ENCODE measurements at places on chromosomes 1 and 21.

DNA sequence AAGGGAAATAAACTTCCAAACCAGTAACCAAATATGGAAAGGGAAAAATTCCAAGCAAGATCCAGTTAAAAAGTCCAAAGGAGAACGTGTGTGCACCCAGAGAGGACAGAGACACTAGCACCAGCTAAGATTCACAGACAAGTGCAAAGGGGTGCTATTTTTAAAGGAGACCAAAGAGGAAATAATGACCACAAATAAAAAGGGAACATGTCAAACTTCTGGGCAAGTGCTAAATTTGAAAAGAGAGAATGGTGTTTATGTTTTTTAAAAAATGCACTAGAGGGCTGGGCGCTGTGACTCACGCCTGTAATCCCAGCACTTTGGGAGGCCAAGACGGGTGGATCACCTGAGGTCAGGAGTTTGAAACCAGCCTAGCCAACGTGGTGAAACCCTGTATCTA lies 8.6 kb downstream of the JAM2 start:
- DNase-seq: no peak

DNA sequence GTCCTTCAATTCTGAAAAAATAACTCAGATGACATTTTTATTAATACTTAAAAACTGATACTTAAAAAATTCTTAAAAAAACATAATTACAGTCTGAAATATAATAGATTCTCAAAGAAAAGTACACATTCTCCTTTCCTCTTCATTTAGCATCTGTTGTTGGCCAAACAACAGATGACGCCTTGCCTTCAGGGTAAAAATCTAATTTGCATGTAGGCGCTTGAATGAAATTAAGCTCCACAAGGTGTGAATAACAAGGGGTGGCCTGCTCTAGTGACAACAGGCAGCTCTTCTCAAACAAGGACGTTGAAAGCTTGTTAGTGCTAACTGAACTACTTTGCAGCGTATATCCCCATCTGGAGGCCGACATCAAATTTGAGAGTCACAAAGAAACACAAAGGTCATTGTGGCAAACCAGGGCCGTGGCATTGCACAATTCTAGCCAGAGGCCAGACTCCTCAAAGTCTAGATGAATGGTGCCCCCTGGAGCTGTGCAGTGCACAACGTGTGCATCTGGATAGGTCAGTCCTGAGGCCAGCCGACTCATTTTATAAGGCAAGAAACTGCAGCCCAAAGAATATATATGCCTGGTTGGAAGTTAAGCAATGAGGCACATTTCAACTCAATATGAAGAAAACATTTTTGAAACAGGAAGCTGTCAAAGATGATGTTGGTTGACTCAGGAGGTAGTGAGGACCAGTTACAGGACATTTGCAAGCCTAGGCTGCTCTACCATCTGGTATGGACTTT lies 459.2 kb upstream of the RUNX1 start:
- no peak for DNase-seq

DNA sequence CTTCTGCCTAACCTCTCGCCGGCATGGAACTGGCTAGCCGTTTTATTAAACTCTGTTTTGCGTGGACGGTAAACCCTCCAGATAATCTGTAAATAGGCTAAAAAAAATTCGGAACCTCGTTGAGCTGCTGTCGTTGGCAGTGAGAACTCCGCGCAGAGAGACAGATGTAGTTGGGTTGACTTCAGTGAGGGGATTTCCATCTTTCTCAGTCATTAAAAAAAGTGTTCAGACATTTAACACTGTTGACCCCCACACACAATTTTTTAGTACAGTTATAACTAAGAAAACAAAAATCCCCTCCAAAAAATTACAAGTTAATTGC lies 464 bp downstream of the PARK7 start:
- peak; percentile 20 for DNase-seq

DNA sequence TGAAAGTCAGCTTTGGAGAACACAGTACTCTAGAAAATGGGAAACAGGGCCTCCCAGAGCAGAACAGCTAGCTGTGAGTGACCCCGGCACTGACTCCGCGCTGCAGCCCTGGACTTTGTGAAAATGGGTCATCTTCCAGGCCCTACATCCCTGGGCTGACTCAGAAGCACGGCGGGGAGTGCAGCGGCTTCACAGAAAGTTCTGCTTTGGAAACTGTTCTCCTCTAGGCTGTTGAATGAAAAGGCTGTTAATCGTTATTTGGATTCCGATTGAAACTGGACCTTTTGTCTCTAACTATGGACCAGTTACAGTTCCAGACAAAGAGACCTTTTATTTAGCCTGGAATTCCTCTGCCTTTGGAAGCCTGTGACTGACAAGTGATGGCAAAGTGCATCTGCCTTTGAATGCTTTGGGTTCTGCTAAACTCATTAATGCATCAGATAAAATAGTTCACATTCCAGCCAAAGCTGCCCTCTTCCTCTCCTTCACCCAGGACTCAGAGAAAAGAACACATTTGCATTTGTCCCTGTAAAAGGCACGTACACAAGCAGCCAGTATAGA lies 144.9 kb upstream of the HOOK1 start:
- no peak for DNase-seq

DNA sequence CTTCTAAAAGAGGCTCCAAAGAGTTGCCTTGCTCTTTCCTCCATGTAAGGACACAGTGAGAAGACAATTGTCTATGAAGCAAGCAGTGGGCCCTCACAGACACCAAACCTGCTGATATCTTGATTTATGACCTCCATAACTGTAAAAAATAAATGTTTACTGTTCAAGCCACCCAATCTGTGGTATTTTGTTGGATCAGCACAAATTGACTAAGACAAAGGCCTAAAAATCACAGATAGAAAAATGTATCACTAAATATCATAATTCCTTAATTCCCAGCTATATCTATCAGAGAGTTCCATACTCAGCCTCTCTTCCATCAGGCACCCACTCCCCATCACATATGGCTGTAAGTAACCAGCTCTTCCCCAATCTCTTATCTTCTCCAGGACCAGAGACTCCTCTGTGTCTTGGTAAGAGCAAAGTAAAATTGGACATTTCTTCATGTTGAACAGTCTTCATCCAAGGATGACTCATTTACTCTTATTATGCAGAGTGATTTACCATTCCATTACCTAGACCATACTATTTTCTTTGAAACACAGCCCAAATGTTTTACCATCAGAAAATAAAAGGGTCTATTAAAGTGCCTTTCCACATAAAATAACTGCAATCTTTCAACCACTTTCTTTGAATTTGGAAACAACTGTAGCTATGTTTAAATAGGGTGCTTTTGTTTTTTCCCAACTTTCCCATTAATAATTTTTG lies 503.6 kb downstream of the MRPL39 start:
- DNase-seq: no peak

DNA sequence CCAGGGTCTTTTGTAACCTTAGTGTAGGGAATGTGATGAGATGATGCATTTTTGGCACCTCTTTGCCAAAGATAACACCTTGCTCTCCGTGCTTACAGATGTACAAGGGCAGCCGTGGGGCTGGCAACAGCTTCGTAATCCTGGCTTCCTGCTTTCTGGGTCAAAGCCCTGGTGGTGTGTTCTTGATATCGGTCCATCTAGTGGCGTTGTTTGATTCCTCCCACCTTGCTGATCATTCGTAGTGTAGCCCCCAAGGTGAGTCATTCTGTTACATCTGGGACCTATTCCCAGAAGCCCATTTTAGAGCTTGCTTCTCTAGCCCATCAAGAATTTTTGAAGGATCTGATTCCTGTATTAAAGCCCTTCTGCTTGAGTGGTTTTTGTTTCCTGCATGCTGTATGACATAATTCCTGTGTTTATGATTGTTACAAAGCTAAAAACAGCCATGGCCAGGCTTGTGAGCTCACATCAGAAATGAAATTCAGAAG lies 7.0 kb upstream of the CCT8 start:
- no peak for DNase-seq

- no peak for DNase-seq
These were observed 121.2 kb upstream of the KCNJ6 start for GRCh38 chr21:38037416-38037815.

GRCh38 chr1:105891308-105891707 lies 1165.2 kb upstream of the PRMT6 start:
- DNase-seq: no peak

DNA sequence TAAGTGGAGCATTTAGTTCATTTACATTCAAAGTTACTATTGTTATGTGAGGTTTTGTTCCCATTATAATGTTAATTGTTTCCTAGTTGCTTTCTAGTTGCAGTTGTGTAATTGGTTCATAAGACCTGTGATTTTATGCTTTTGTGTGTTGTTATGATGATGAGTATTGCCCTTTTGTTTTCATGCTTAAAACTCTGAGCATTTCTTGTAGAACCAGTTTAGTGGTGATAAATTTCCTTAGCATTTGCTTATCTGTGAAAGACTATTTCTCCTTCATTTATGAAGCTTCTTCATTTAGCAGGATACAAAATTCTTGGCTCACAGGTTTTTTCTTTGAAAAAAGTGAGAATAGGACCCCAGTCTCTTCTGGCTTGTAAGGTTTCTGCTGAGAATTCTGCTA lies 274.8 kb upstream of the SPAG17 start:
- no peak for DNase-seq

GRCh38 chr1:201781437-201781836 lies 47.5 kb upstream of the IPO9 start:
- no peak for DNase-seq

DNA sequence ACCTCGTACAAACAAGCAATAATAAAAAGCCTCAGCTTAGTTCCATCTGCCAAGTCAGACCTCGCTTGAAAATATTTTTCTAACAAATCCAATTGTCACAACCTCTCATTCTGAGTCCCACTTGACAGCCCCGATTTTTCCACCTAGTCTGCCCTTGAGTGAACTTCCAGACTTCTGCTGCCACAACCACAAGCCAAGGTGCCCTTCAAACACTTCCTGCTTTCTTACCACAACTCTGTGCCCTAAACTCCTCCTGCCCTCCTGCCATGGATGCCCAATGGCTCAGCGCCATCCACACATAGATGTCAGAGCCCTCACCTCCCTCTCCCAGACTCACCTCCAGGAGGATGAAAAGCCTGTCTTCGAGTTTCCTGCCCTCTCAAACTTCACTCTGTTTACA lies 3.9 kb downstream of the TMPRSS2 start:
- DNase-seq: no peak

DNA sequence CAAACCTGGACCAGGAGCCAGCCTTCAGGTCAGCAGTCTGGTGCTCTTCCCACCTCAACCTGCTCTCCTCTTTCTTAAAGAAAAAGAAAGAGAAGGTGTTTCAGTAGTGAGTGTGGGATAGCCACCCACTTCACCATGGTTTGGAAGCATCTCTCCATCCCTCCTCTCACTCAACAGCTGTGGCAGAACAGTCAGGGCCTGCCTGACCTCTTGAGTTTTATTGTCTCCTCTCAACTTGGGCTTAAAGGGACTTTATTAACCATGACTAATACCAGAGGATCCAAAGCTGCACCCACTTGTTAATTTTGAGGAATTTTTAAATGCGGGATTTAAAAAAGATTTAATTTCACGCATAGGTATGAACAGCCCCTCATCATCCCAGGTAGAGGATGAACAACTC lies 570 bp upstream of the VASH2 start:
- DNase-seq: no peak

DNA sequence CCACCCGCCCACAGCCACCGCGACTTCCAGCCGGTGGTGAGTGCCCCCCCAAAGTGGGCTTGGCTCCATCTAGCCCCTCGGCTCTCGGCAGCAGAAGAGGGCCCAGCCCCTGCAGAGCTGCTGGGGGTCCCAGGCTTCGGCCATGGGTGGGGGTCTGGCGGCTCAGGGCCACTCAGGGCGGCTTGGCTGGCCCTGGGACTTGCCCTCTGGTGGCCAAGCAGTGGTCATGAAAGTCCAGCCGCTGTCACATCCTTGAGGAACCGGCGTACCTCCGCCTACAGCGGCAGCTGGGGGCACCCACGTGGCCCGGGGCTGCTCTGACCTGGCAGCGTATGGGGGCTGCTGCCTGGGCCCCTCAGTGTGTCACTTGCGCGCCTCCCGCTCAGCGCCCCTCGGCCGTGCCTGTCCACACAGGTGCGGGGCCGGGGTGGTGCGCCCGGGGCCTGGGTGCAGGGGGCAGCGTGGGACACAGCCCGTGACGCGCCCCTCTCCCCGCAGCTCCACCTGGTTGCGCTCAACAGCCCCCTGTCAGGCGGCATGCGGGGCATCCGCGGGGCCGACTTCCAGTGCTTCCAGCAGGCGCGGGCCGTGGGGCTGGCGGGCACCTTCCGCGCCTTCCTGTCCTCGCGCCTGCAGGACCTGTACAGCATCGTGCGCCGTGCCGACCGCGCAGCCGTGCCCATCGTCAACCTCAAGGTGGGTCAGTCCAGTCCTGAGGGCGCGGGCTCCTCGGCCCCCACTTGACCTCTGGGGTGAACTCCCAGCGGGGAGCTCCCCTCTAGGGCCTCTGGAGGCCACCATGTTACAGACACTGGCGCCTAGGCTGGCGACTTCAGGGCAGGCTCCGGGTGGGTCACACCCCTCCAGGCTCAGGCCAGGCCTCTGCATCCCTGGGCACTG lies 32.4 kb downstream of the SLC19A1 start:
- no peak for DNase-seq

GRCh38 chr1:63142001-63142400 lies 180.4 kb upstream of the FOXD3 start:
- DNase-seq: no peak

- no peak for DNase-seq
These were observed 37.7 kb upstream of the GPR37L1 start for GRCh38 chr1:202084791-202085681.

DNA sequence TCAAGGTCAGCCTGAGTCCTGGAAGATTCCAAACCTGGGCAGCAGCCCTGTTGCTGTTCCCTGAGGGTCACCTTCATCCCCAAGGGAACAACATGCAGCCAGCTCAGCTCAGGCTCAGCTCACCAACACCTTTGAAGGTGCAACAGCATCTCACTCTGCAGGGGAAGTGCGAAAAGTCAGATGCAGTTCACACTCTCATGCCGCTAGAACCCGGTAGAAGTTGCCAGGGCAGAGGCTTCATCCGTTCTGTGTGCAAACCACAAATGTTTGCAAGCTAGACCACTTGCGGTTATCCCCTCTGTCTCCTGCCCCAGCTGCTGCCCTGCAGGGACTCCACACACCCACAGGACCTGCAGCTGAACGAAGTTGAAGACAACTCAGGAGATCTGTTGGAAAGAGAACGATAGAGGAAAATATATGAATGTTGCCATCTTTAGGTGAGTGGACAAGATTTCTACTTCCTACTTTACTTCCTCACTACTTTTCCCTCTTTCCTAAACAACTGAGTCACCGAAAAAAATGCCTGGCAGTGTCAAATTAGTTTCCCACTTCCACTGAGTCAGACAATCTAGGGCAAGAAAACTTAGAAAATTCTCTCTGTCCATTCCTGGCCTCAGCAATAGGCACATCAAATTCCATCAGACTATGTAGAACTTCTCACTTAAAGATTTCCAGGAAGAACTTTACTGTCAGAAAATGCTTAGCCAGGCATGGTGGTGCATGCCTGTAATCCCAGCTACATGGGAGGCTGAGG lies 1.8 kb upstream of the FCRL6 start:
- no peak for DNase-seq

- no peak for DNase-seq
These were observed 2.6 kb downstream of the TAS1R3 start for GRCh38 chr1:1333551-1334241.

- DNase-seq: no peak
These were observed 347.4 kb downstream of the KCNH1 start for GRCh38 chr1:210786546-210786945.

GRCh38 chr1:193525917-193526710 lies 339.7 kb upstream of the B3GALT2 start:
- no peak for DNase-seq
